ENCODE measurements at places on chromosomes 12 and 14. TPM values are rescaled to one million over a fixed set of nuclear protein-coding genes. Genes with fewer than 3 reads are reported as not detected.

DNA sequence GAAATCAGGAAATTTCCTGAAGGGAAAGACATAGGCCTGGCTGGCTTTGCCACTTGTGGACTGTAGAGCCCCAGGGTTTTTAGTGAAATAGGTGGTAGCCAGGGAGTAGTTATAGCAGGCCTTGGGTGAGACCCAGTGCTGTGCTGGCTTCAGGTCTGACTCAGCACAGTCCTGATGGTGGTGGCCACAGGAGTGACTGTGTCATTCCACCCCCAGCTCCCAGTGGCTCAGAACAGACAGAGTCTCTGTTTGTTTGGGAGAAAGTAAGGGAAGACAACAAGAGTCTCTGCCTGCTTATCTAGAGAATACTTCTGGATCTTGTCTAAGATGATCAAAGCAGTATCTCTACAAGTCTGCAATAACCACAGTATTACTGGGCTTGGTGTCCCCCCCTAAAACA is 27.5 kb upstream of the OR6J1 start:
- DNase-seq = no peak

GRCh38 chr12:93115646-93116045 is 186.6 kb upstream of the EEA1 start:
- no peak for DNase-seq

DNA sequence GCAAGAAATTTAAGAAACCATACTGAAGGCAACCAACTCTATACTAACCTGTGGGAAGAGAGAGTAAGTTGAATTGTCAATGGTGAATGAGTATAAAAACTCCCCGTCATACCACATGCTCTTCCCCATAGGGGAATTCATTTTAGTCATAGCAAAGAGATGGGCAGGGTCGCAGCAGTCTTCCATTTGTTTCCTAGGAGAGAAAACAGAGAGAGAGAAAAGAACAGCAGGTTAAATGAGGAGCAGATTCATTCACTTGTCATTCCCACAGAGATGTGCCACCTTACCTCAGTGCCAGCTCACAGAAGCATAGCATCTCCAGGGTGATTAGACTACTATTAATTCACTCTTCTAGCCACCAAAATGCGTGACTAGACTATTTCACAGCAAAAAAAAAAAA is 47.4 kb downstream of the ST8SIA1 start:
- DNase-seq = peak; percentile 18

DNA sequence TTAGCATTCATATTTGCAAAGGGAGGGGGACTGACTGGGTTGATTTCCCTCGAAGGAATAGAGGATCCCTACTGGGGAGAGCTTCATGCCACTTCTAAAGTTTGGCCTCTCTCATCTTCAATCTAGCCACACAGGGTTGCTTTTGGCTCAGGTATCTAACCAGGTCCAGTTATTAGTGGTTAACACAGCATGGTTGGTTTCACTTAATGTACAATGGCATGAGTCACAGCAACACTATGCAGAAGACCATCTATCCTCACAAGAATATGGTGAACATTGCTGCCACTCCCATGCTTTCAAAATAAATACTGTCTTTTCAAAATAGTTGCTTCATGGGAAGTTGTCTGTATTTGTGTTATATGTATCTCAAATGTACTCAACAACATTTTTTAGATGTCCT is 6.6 kb upstream of the RAB3IP start:
- DNase-seq = peak; percentile 93

GRCh38 chr12:113987261-113988063 is 21.3 kb upstream of the RBM19 start:
- no peak for DNase-seq

GRCh38 chr14:70008284-70009262 is 129.4 kb downstream of the SMOC1 start:
- no peak for DNase-seq

DNA sequence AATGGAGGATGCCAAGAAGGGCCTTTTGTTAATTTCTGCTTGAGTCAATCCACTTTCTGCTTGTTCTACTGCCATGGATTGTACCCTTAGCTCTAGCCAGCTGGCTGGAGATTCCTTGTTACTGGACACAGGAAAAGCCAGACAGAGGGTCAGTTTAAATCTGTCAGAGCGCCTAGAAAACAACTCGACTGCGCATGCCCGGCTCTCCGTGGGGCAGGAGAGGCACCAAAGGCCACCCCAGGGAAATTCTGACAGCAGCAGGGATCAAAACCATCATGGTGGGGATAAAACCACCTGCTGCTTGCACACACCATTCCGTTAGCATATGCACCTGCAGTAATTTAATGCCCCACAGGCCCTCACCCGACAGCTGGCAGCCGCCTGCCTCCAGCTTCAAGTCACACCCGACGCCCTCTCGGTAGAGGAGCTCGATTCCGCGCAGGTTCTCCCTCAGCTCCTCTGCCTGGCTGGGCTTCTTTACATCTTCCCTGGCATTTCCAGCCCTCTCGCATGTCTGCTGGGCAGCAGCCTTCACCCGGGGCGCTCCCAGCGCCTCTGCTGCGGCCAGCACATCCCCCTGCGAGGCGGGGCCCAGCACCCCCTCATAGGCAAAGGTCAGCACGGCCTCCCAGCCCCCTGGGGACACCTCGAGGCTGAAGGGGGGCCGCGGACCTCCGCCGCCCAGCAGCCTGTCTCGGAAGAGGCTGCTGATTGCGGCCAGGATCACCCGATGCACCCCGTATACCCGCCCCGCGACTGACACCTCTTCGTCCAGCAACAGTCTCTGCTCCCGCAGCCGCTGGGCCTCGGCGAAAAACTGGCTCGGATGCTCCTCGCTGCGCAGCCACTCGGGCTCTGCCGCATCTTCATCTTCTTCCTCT is 1.0 kb downstream of the KLHL33 start:
- DNase-seq = no peak

DNA sequence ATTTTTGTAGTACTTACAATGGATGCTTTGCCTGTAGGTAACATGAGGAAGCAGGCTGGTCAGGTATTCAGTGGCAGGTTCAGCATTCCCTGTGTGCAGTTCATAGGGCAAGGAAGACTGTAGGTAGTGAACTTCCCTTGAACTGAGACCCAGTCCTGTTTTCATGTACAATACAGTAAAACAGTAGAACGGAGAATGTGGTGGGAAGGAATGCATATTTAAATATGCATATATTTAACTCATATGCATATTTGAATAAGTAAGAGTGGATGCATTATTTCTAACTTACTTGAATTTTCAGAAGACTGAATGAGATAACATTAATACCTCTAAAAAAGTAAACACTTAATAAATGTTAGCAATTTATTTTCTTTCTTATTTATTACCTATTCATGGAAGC is 147.6 kb upstream of the FLRT2 start:
- DNase-seq = no peak

GRCh38 chr12:6532927-6533652 is 1.2 kb upstream of the GAPDH start:
- peak; percentile 59 for DNase-seq

DNA sequence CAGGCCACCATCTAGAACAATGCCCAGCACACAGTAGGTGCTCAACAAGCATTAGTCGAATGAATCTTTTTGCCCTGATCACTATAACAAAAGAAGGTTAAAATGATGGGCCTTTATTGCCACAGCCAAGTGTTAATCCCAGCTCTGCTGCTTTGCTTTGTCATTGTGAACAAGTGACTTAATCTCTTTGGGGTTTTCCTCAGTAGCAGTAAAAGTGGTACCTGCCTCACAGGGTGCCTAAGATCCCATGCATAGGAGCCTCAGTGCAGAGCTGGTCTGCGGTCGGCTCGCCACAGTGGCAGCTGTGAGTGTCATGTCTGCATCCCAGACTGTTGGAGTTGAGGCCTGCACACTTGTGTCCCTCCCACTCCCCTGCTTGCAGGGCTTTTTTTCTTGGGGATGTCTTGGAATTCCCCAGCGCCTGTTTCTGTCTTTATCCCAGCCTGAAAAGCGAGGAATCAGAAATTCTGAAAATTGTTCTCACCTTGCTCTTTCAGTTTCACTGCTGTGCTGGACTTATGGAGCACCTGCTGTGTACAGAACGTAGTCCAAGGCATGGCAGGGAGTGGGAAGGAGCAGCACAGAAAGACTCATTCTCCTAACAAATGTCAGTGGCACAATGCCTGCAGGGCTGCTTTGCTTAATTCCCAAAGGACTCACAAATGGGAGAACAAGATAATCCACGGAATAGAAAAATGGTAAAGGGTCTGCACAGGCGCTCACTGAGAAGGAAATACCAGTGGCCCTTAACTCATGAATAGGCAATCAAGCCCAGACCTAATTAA is 90.8 kb downstream of the EML1 start:
- DNase-seq = no peak

DNA sequence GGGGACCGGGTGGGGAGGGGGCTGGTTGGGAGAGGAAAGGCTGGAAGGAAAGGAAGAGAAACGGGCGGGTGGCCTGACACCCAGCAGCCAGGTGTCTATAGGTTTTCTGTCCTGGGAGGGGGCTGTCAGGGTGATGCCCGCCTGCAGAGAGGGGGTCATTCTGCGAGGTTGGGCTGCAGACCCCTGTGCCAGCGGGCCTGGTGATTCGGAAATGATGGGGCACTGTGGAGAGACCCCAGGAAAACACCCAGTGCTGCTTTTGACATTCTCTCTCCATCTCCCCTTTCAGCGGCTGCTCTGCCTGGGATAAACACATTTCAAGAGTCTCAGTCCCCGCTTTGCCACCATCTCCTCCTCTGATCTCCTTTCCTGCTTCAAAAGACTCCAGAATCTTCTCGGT is 168.5 kb upstream of the RTL1 start:
- no peak for DNase-seq

GRCh38 chr12:4287325-4288211 is 14.0 kb downstream of the CCND2 start:
- peak; percentile 46 for DNase-seq

DNA sequence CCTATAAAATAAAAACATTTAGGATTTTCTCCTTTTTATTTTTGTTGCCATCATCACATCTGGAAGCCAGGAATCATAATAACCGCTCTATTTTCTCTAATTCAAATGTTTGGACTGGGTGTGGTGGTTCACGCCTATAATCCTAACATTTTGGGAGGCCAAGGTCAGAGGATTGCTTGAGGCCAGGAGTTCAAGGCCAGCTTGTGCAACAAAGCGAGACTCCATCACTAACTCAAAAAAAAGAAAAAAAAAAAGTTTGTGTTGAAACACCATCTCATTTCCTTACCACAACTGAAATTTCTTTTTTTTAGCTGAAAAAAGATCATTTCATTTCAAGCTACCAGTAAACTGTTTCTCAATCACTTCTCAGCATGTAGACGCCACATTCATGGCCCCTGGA is 8.8 kb upstream of the BAZ1A start:
- no peak for DNase-seq

DNA sequence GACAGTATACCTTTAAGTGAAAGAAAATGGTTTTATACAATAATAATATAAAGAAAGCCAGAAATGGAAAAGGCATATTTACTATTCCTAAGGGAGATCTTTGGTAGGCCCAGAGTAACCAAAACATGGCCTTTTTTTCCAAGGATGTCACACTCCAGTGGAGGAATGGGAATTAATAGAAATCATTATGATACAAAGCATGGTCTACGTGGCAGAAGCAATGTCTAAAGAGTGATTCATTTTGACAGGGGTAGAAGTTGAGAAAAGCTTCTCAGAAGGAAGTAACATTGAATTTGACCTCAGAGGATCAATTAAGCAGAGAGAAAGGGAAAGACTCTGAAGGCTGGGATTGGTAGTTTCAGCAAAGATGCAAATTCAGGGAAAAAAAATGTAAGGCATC is 208.6 kb downstream of the BTG1 start:
- DNase-seq = peak; percentile 21

DNA sequence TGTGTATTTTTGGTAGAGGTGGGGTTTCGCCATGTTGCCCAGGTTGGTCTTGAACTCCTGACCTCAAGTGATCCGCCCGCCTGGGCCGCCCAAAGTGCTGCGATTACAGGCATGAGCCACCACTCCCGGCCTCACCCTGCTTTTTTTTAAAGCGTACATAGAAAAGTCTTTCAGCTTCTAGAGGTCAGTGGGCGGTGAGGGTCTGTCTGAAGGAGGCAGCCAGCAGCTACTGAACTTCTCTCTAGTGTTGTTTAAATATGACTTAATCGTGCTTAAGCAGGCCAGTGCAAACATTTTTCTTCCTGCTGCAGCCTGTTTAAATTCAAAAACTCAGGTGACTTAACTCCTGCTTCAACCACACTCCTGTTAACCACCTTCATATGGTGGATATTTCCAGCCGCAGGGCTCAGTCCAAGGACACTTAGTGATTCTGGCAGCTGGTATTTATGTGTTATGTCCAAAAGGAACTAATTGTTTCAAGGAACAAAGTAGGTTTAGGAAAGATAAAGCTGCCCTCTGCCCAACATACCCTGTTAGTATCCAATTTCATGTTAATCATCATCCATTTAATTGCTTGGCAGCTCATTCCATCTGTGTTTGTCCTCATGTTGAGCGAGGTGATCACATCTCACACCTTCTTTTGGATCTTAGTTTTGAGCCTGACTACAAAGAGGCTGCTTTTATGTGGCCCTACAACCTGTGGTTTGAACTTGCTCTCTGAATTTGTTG is 2.0 kb downstream of the PRKAB1 start:
- DNase-seq = peak; percentile 98

DNA sequence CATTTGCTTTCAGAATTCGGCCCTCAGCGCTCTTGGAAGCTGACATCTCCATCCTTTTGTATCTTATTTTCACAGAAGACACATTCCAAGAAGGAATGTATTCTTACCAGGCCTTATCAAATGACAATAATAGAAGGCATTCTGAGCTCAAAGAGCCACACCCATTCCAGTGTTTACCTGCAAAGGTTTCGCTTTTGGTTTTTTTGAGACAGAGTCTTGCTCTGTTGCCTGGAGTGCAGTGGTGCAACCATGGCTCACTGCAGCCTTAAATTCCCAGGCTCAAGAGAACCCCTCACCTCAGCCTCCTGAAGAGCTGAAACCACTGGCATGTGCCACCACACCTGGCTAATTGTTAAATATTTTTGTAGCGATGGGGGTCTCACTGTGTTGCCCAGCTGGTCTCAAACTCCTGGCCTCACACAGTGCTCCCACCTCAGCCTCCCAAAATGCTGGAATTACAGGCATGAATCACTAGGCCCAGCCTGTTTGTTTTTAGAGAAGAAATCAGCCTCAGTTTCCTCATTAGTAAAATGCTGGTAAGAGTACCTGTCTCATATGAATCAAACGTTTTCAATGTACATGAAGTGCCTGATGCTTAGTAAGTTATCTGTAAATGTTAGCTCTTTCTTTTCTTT is 69.2 kb downstream of the SLC6A12 start:
- DNase-seq = no peak

- DNase-seq = no peak
Measured at GRCh38 chr12:78176643-78177042, 345.9 kb downstream of the NAV3 start.

- DNase-seq = peak; percentile 89
Measured at GRCh38 chr14:98182393-98183055, 1089.5 kb downstream of the BCL11B start.

GRCh38 chr12:39892146-39892545 is 213.7 kb downstream of the SLC2A13 start:
- DNase-seq = no peak

GRCh38 chr12:126389220-126389841 is 1324.1 kb downstream of the AACS start:
- DNase-seq = no peak

- no peak for DNase-seq
Measured at GRCh38 chr14:105527381-105527825, 1.0 kb downstream of the TMEM121 start.

Gene TESPA1
- total RNA-seq = not detected

Gene DEPDC4
- 1.9 TPM for total RNA-seq

Gene KRT6C
- total RNA-seq = not detected

Gene RFX4
- total RNA-seq = not detected

Gene TAS2R9
- total RNA-seq = 0.35 TPM

Gene KRT72
- not detected for total RNA-seq

Gene NXPH4
- total RNA-seq = 0.40 TPM

Gene BICDL1
- total RNA-seq = 15.5 TPM

Gene SMCO2
- total RNA-seq = not detected

Gene YLPM1
- total RNA-seq = 76.1 TPM

Gene CACNA2D4
- total RNA-seq = 0.17 TPM

Gene FOXM1
- 0.60 TPM for total RNA-seq
